Activated T-cell treated with anti-CD3 and anti-CD28 coated beads for 24 hours (primary cell): ENCODE measurements at places on chromosomes 4 and X.

DNA sequence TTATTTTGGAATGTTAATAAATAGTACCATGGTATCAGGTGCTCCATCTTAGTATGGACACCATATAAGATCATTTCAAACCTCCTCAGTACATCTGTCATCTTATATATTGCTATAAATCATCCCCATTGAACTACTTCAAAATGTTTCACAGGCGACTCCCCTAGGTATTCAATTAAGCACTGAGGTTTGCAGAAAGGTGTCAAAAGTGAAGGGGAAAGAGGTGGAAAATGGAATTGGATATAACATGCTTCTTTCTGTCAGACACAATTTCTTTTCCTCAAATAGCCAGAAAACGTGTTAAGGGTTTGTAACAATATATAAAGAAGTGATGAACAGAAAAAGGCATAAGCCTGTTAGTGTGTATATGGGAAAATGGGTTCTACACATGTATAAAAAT lies 325.5 kb downstream of the GRID2 start:
- no peak for DNase-seq

- no peak for DNase-seq
These were observed 173.5 kb downstream of the NPFFR2 start for GRCh38 chr4:72205298-72205697.

GRCh38 chr4:128483816-128484215 lies 196.2 kb upstream of the PGRMC2 start:
- no peak for DNase-seq

- no peak for DNase-seq
These were observed 144.4 kb upstream of the GUCY1A1 start for GRCh38 chr4:155522201-155522600.
